H1 (cell line): ENCODE measurements at places on chromosomes 1 and 21.

DNA sequence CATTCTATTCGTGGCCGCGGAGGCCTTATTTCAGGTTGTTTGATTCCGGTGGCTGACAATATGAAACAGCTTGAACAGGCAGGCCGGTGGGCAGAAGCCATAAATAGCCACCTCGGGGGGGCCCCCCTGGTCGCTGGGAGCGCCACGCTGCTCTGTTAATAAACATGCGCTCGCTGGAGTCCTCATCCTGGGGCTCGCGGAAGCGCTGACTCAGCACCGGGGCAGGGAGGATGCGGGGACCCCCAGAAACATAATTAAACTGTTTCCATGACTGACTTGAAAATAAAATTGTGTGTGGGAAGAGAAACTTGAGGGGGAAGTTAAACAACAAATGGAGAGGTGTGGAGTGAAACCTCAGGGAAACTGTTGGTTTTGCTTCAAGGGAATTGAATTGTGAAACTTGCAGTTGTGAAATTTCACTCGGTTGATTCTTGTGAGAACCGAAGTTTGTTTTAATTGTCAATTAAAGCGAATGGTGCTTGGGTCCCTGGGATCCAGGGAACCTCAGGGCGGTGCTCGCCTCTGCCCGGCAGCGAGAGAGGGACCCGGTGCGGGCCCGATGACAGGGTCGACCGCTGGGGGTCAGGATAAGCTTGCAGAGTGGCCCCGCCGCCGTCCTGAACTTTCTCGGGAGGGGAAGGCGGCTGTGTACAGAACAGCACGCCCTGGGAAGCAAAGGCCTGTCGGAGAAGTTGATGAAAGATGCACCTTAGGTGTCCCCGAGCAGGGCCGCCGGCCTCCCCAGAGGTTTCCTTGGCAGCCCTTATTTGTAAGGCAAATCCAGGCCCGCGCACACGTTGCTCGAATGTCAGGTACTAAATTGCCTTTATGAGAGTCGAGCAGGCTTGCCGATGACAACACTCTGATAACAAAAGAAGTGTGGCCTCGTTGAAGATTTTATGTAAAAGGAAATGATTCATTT lies 176.9 kb upstream of the LMO4 start:
- DNase-seq, result peak; percentile 82
- no peak overlapping the region for H3K27ac ChIP-seq
- H3K4me3 ChIP-seq, result peak overlapping the region; percentile 26
- H3K36me3 ChIP-seq, result no peaks in the 10 kb centered on the region

GRCh38 chr21:41837756-41838297 lies 41.3 kb downstream of the PRDM15 start:
- DNase-seq, result no peak
- H3K36me3 ChIP-seq, result peaks cover 2% of the 10 kb centered on the region; the same call in 1 of the 2 replicates
- H3K27me3 ChIP-seq, result no peaks in the 10 kb centered on the region

DNA sequence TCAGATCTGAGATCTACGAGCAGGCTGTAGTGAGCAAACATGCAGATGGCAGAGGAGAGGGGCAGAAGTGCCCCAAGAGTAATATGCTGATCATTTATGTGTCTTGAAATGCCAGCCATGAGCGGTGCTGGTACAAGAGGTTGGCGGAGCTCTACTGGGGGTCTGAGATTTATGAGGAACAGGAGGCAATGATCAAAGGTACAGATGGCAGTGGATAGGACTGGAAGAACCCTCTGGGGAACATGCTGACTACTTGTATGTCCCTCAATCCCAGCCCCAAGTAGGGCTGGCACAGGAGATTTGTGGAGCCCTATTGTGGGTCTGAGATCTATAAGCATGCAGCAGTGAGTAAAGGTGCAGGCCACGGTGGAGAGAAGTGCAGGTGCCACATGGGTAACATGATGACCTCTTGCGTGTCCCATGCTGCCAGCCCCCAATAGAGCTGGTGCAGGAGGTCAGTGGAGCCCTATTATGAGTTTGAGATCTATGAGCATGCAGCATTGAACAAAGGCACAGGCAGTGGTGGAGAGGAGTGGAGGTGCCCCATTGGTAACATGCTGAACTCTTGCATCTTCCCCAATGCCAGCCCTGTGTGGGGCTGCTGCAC lies 97.2 kb upstream of the ZNF678 start:
- no peaks in the 10 kb centered on the region for H3K4me1 ChIP-seq
- no peak overlapping the region for H3K27ac ChIP-seq
- no peaks in the 10 kb centered on the region for H3K27me3 ChIP-seq
- DNase-seq, result no peak

DNA sequence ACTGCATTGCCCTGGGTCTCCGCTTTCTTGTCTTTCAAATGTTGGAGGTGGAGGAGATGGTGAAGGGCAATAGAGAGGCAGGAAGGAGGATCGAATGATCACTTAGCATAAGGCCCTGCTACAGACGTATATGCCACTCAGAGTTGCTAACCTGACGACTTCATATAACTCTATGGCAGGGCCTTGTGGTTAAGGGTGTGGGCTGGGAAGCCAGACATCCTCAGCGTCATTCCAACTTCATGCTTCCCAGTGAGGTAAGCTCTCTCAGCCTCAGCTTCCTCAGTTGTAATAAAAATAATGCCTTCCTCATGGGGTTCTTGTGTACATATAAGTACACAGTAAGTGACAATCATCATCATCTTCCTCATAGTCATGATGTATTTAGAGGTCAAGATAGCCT lies 54.6 kb downstream of the CASQ2 start:
- H3K36me3 ChIP-seq, result no peaks in the 10 kb centered on the region
- no peak overlapping the region for H3K27ac ChIP-seq
- no peaks in the 10 kb centered on the region for H3K27me3 ChIP-seq
